Right ventricle myocardium inferior (tissue), 1 donor: ENCODE measurements at places on chromosomes 7 and 10. TPM values are rescaled to one million over a fixed set of nuclear protein-coding genes. Genes with fewer than 3 reads are reported as not detected.

DOCK4 gene
- total RNA-seq = 16.8 TPM

PRR15 gene
- 0.32 TPM for total RNA-seq

PRKG1 gene
- total RNA-seq = 28.1 TPM

ASAH2B gene
- 3.4 TPM for total RNA-seq

ERCC6 gene
- 25.0 TPM for total RNA-seq
